RCC 7860 (cell line): ENCODE measurements at places on chromosomes 1 and 21.
A peak's percentile ranks its signal among the peaks of the same experiment; 100 is the strongest.

GRCh38 chr1:28205243-28205642 lies 27.6 kb downstream of the DNAJC8 start:
- no peak for DNase-seq

DNA sequence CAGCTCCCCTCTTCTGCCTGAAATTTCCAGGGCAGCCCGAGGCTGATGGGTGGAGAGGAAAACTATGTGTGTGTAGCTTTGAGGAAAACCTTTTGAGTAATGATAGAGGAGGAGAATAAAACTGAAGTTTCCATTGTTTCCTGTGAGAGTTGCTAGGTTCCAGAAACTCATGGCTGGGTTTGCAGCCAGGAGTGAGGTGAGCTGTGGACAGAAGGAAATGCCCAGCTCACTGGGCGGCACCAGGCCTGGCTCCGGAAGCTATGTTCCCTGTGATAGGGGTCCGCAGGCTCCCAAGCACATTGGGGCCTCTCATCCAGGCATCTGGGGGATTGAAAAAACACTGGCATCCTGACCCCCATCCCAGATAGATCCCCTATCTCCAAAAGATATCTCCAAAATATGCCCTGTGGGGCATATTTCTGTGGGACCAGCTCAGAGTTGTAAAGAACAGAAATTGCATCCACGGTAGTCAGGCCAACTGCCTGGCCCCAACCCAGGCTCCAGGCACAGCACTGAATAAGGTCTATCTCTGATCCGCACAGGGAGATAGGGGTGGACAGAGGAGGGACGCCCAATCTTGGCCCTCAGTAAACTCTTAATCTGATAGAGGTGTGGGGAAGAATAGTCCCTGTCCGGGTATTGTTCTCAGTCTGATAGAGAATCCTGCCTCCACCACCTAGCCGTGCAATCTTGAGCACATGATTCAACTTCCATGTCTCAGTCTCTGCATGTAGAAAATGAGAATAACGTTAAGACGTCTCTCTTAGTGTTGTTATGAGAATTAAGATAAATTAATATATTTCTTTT lies 1.8 kb upstream of the HSPG2 start:
- no peak for DNase-seq

- no peak for DNase-seq
Measured at GRCh38 chr1:65688848-65689247, 103.8 kb upstream of the PDE4B start.

- no peak for DNase-seq
Measured at GRCh38 chr1:241532864-241533263, 686 bp downstream of the KMO start.

DNA sequence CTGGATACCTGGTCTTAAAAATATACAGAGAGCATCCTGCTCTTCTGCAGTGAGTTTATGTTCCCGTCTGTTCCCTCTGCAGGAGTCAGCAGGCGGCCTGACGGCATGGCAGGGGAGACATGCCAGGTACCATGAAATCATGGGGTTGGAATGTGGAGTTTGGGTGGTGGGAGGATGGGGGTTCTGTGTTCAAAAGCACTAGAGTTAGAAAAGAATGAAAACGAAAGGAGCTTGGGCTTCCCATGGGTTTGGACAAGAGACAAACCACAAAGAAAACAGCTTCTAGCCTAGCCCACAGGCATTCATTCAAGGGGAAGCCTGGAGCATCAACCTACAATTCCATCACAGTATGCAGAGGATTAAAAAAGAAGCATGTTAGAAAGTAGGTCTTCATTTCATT lies 59.9 kb downstream of the WARS2 start:
- DNase-seq = peak; percentile 91

GRCh38 chr1:240538776-240539430 lies 73.1 kb downstream of the GREM2 start:
- no peak for DNase-seq

- DNase-seq = no peak
Measured at GRCh38 chr1:103074224-103074623, 34.1 kb downstream of the COL11A1 start.

- no peak for DNase-seq
Measured at GRCh38 chr1:170670802-170671628, 7.1 kb downstream of the PRRX1 start.

- DNase-seq = no peak
Measured at GRCh38 chr1:156858555-156858956, 361 bp downstream of the INSRR start.

- peak; percentile 93 for DNase-seq
Measured at GRCh38 chr1:214525535-214526019, 25.8 kb downstream of the PTPN14 start.

DNA sequence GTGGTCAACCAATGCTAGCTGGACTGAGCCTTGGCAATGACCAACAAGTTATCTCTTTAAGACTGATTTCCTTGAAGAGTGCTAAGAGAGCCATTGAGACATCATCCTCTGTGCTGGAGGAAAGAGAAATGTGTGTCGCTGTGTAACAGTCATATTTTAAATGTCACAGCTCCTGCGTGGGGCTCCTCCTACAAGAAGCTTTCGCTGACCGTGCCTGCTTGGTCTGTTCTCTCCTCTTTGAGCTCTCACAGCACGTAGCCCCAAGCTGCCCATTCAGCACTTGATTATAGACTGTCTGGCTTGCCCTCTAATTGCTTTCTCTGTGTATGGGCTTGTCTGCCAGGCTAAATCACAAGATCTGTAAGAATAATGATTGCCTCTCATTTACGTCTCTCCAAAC lies 221.3 kb downstream of the FOXD2 start:
- DNase-seq = no peak

GRCh38 chr1:10671090-10671489 lies 125.4 kb downstream of the CASZ1 start:
- no peak for DNase-seq

GRCh38 chr21:35351434-35351833 lies 302.3 kb upstream of the RUNX1 start:
- DNase-seq = no peak

- no peak for DNase-seq
Measured at GRCh38 chr1:52268372-52268771, 97.6 kb downstream of the CC2D1B start.

DNA sequence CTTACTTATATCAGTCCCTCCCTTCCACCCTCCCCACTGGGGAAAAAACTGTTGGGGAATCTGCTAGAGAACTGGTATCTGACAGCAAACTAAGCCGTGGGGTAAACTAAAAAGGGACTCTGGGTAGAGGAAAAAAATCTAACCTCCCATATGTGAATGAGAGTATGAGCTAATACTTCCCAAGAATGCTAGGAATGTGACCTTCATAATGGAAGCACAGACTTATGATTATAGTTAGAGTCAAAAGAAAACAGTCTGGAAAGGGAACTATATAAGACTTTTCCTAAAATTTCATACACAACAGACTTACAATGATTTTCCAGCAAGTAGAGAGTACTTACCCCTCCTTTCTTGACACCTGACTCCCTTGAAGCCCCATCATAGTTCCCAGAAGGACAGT lies 23.0 kb upstream of the RBBP5 start:
- DNase-seq = peak; percentile 69

DNA sequence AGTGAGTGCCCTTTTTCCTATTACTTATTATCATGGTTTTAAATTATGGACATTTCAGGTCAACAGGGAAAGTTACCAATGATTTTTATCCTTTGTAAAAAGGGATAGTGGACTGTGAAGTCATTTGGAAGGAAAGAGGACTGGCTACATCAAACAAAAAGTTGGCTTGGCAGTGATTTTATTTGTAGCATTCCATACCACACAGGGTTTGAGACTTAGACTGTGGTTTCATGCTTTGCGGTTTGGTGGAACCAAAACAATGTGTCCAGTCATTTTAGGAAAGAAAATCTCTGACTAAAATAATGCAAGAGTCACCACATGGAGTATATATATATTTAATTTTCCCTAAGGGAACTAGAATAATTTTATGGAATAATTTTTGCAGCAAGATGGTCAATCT lies 239.5 kb downstream of the HMCN1 start:
- DNase-seq = peak; percentile 88

- no peak for DNase-seq
Measured at GRCh38 chr1:147046189-147046862, 108.2 kb downstream of the NBPF12 start.

- DNase-seq = no peak
Measured at GRCh38 chr1:212702672-212703071, 3.0 kb upstream of the BATF3 start.

GRCh38 chr1:197065559-197065958 lies 1.5 kb downstream of the F13B start:
- no peak for DNase-seq

DNA sequence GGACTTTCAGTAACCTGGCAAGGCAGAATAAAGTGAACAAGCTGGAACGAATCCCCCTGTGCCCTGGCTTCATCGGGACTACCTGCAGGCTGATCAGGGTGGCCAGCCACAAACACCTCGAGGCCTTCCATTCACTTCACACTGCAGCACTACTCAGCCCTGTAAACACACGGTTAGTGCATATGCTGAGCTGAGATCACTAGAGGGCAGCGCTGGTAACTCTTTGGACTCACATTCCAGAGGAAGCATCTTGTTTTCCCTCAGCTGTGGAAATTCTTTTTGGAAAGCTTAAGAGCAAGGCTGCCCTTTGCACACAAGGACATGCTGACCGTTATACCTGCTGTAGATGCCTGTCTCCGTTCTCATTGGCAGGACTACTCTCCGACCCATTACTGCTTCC lies 32.1 kb downstream of the PCSK9 start:
- peak; percentile 37 for DNase-seq

DNA sequence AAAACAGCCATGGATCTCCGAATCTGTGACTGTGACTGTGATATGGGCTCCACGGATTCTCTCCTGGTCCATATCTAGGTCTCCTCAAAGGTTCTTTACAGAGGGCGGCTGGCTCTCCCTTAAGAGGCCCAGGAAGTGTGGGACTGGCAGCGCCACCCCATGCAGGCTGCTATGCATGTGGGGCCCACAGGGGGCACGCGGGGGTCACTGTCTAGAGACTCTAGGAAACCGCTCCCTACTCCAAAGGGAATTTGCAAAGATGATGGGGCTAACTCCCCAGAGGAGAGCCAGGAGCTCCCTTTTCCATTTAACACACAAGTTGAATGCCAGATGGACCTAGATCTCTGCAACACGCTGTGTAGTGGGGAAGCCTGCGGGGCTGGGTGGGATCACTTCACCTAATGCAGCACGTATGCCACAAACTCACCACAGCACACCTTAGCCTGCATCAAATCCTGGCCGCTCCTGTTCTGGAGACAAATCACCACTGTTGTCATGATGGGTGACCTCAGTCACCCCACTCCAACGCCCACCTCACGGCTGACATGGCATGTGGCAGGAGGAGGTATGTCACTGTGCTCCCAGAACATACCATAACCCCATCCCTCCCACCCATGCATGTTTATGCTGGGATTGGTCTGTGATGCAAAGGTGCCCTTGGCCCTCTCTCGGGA lies 61.7 kb downstream of the SLC45A1 start:
- no peak for DNase-seq

GRCh38 chr1:172208635-172209034 lies 211.8 kb upstream of the C1orf105 start:
- no peak for DNase-seq

GRCh38 chr1:31503570-31503969 lies 72.7 kb upstream of the TINAGL1 start:
- no peak for DNase-seq

GRCh38 chr1:42319128-42319851 lies 15.7 kb downstream of the FOXJ3 start:
- DNase-seq = no peak

DNA sequence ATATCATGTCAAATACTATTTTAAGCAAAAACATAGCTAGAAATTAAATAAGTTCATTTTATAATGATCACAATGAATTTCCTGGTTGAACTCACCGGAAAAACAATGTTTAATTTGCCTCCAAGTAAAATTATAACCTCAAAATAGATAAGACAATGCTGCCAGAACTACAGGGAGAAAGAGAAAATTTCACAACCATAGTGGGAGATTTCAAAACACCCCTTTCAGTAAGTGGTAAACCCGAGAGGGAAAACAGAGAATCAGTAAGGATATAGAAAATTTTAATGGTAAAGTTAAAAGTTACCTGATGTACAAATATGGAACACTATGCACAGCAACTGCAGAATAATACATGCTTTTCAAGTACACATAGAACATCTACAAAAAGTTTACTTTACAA lies 43.2 kb upstream of the PLA2G4A start:
- no peak for DNase-seq

DNA sequence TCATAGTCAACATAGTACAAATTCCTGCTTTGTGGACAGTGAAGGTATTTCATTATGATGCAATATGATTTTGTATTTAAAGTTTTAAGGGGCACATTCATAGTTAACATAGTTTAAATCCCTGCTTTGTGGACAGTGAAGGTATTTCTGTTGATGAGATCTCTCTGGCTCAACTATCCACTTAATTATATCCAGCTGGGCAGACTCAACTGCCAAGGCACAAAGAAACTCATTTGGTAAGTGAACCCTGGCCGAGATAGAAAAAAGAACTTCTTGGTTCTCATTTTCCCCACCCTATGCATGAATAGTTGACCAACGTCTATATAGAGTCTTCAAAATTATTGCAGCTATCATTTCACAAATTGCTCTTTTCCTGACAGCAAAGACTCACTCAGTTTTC lies 1194.6 kb downstream of the NCAM2 start:
- DNase-seq = no peak
